Stimulated activated naive B cell treated with anti-CD40 and anti-IgM and Interleukin-4, amounts not matched to agents 10 μg/mL and 1 μg/mL and 100 μg/mL, for 72 hours (primary cell): ENCODE measurements at places on chromosomes 6 and 20.

GRCh38 chr6:16583144-16583762, 178.0 kb downstream of the ATXN1 start:
- no peak for DNase-seq

GRCh38 chr6:107342144-107342543, 117.2 kb downstream of the PDSS2 start:
- no peak for DNase-seq

GRCh38 chr6:18577491-18577890, 190.3 kb downstream of the RNF144B start:
- DNase-seq, result no peak

DNA sequence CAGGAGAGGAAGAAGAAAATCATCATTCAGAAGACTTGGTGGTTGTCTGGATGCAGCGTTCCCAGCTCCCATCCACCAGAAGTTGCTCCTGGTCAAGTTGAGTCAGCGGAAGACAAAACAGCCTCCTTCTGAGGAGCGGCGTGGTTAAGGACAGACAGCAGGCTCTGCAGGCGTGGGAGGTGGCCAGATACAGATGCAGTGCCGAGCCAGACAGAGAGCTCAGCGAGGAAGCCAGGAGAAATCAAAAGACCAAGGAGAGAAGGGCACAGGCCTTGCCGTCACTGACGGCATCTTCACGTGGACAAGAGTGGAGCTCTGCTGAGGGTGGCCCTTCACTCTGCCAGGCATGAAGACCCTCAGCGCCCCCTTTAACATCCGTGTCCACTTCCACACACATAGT, 158.5 kb downstream of the THBS2 start:
- DNase-seq, result no peak

DNA sequence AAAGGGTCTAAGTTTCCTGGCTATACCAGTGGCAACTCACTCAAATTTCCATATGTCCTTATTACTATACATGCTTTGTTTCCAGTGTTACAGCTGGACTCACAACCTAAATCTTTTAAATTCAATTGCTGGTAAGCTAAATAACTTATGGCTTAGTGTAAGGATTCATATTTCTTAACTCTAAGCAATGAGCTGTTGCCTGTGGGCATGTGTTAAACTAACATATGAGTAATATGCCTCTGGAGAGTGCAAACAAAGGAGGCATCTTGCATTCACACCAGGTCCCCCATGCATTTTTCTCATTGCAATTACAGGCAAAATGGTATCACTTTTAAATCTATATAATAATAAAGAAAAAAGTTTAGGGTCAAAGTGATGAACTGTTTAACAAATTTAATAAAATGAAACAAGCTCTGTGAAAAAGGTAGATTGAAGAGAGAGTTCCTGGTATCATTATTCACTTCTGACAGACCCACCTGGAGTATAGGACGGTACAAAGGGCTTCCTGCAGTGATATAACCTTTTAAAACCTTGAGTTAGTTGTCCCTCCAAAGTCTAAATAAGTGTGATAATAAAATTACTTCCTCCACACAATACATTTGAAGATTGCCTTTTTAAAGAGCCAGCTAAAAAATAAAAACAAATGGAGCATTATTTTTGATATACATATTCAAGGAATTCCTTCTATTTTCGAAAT, 57.6 kb upstream of the HMGCLL1 start:
- DNase-seq, result no peak

DNA sequence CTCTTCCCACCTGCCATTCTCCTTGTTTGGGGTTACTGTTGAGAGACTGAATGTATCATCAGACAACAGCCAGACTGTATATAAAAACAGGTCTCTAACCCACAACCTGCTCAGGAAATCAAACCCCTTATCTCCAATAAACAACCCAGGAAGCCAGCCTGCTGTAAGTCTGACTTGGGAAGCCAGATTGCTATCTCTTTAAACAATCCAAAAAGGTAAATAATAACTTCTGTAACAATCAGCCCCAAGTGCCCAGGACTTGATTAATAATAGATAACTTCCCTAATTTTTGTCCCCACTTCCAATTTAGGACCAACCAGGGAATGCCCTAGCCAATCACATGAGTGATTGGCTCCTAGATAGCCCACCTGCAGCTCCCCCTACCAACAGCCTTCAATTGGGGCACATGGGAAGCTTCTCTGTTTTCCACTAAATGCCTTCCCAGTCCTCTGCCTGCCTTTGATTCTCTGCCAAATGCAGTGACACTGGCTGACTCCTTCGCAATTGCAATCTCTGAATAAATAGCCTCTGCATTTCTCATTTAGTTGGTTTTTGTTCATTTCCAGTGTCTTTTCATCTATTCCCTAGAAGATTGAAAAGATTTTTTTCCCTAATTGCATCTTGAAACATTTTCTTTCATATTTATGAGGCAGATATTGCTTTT, 117.1 kb upstream of the TAB2 start:
- no peak for DNase-seq

- DNase-seq, result no peak
These were observed 2.9 kb upstream of the SNRPB start for GRCh38 chr20:2473516-2473915.

DNA sequence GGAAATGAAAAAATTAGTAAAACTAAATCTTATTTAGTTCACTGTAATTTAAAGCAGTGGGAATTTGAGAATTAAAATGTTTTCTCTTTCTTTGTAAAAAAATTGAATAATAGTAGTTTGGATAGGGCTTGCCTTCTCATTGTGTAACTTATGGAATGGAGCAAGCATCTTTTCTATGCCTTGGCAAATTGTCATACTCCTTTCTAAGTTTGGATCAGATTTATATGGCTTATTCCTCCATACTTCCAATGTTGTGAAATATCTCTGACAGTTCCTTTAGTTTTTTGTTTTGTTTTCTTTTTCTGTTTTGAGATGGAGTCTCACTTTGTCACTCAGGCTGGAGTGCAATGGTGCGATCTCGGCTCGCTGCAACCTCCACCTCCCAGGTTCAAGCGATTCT, 176.4 kb downstream of the SAMD5 start:
- DNase-seq, result no peak

- no peak for DNase-seq
These were observed 8.3 kb downstream of the SIGLEC1 start for GRCh38 chr20:3704087-3704486.

DNA sequence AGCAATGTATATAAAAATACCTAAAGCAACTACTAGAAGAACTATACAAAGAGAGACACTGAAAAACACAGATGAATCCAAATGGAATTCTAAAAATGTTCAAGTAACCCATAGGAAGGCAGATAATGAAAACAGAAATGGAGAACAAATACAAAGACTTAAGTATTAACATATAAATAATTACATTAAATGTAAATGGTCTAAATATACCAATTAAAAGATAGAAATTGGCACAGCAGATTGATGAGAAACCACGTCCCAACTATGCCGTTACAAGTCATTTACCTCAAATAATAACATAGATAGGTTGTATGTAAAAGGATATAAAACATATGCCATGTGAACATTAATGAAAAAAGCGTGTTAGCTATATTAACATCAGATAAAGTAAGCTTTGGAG, 40.1 kb downstream of the CEP85L start:
- DNase-seq, result no peak

DNA sequence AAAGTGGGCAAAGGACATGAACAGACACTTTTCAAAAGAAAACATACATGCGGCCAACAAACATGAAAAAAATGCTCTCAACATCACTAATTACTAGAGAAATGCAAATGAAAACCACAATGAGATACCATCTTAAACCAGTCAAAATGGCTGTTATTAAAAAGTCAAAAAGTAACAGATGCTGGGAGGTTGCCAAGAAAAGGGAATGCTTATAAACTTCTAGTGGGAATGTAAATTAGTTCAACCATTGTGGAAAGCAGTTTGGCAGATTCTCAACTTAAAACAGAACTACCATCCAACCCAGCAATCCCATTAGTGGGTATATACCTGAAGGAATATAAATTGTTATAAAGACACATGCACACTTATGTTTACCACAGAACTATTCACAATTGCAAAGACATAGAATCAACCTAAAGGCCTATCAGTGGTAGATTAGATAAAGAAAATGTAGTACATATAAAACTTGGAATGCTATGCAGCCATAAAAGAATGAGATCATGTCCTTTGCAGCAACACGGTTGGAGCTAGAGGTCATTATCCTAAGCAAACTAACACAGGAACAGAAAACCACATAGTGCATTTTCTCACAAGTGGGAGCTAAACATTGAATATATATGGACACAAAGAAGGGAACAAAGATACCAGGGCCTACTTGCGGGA, 16.3 kb downstream of the CENPQ start:
- DNase-seq, result no peak

GRCh38 chr20:24804481-24805206, 144.4 kb upstream of the CST7 start:
- DNase-seq, result no peak

- DNase-seq, result peak; percentile 68
These were observed at the start of gene ADA for GRCh38 chr20:44651684-44652423. ADA (minus strand) TSS chr20:44651699; CDS start chr20:44651607, 92 bp downstream.

- no peak for DNase-seq
These were observed 1158.7 kb upstream of the EYS start for GRCh38 chr6:66865771-66866170.

DNA sequence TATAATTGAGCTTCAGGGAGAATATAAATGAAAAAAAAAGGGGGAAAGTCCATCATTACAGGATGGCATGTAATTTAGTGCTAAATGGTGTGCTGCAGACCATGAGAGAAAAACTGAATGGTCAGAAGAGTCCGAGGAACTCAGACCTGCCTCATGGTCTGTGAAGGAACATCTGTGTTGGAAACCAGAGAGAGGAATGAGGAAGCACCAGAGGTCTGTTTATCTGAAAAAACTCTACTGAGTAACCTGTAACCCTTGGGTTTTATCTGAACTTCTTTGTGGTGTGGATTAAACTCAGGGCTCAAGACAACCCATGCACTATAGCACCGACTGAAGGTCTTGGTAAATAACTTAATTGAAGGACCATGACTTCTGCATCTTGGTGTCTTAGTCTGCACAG, 108.1 kb downstream of the RNF144B start:
- DNase-seq, result no peak

DNA sequence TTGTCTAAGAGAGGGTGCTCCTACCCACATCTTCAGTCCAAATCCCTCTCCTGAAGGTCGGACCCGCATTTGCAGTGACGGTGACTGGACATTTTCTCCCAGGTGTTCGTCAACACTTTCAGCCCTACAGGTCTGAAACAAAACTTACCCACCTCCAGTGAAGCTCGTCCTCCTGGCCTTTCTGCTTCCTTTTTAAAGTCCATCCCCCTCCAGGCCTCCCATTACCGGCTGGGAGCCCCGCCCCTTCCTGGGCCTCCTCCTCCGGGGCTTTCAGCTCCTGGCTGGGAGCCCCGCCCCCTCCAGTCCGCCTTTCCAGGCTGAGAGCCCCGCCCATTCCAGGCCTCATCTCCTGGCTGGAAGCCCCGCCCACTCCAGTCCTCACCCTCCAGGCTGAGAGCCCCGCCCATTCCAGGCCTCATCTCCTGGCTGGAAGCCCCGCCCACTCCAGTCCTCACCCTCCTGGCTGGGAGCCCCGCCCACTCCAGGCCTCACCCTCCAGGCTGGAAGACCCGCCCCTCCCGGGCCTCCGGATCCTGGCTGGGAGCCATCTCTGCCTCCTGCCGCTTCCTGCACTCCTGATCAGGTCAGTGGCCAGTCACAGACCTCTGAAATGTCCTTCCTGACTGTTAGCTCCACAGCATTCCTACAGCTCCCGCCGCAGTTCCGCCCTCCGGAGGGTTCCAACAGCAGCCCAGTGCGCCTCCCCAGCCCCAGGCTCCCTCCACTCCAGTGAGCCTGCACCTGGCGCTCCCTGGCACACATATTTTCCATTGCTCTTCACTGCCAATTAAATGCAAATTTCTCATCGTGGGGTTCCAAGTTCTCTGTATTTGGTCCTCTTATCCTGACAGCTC, 98.5 kb downstream of the LY86 start:
- DNase-seq, result peak; percentile 13

DNA sequence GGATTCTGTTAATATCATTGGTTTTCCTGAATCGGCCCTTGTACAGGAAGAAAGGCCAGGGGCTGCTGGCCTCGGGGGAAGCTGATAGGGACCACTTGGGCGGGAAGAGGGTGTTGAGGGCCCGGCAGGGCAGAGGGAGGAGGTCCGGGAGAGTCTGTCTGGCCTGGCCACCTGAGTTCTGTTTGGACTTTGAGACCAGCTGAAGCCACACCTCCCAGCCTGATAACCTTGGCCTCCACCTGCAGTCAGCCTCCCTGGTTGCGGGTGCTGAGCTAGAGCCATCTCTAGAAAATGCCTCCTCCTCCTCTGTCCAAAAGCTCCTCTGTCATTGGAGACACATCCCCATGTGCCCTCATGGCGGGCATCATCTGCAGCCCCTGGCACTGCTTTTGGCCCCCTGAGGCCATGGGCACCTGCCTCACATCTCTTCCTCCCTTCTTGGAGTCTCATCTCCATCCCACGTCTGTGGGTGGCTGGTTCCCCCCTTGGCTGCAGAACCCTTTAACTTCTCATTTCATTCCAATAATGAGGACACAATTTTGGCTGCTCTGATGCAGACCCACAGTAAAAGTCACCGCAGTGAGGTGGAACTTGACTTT, 16.6 kb downstream of the APCDD1L start:
- DNase-seq, result no peak

GRCh38 chr20:36666181-36666740, 20.3 kb upstream of the SLA2 start:
- DNase-seq, result no peak

DNA sequence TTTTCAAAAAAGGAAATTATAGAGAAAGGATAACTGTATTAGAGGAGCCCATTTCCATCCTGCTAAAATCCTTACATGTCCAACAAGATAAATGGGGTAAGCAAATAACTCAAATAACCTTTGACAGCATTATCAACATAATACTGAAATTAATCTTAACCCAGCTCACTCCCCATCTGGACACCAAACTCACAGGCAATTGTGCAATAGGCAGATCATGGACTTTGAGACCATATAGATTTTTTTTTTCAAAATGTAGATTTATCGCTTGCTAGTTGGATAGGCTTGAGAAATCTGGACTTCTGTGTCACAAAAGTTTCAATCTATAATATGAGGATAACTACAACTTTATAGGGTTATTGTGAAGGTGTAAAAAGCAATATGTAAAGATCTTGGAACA, 134.4 kb upstream of the ASCC3 start:
- no peak for DNase-seq

GRCh38 chr6:31403283-31404060, at the start of gene MICA:
MICA (plus strand) TSS chr6:31403595; CDS start chr6:31403633, 38 bp downstream.
- peak; percentile 67 for DNase-seq

DNA sequence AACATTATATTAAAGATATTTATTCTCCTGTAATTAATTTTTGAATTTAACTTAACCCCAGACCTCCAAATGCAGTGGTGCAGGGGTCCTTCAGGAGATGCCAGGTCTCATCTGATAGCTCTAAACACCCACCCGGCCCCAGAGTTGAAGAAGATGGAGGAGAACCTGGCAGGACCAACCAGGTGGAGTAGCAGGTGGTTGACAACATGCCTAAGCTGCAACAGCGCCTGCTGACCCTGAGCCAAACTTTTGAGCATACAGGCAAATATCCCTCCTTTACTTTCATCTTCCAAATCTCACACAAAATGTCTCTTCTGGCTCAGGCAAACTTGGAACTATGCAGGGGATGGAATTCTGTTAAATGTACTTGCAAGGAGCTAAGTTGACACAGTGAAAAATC, 145.3 kb upstream of the TCF21 start:
- no peak for DNase-seq

- DNase-seq, result no peak
These were observed 35.5 kb upstream of the ZFAND3 start for GRCh38 chr6:37783856-37784584.
